ENCODE measurements at places on chromosomes 3 and 15.

DNA sequence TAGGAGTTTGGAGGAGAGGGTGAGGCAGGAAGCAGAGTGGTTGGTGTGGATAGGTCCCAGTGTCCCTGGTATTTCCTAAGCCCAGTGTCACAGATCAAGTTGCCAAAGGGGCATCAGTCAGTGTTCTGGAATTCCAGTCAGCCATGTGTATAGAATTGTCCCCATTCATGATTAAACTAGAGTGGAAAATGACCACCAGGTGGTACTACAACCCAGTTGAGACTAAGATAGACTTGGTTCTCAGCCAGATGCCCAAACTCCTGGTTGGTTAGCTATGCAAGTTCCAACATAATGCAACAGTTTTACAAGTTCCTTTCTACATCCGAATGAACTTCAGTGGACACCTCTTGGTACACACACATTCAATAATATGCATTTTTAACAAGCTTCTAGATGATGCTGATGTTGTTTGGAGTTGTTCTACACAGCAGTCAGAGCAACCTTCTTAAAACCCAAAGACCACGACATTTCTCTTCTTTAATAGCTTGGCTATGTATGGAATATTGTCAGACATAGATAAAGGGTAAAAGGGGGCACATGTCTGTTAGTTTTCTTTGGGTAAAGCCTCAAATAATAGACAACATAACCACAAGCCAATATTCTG is 8.4 kb upstream of the ATR start:
- no peak for DNase-seq

GRCh38 chr3:155785662-155786295 is 20.3 kb downstream of the C3orf33 start:
- DNase-seq, result no peak

DNA sequence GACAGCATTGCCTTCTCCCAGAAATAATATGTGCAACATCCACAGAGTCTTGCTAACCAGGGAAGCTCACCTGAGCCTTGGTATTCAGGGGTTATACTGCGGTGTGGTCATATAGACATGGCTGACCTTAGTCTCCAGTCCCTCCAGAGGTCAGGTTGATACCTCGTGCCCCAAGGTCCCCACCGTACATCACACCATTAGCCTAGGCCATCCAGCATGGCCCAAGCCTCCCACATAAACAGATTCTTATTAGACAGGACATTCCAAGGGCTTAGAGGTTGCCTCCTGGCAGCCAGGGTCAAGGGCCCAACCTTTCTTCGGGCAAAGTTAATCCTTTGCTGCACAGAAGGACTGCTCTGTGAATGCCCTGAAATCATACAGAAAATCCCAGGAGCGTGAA is 18.8 kb downstream of the ACAN start:
- no peak for DNase-seq

GRCh38 chr3:156307704-156308103 is 187.3 kb downstream of the KCNAB1 start:
- DNase-seq, result no peak

DNA sequence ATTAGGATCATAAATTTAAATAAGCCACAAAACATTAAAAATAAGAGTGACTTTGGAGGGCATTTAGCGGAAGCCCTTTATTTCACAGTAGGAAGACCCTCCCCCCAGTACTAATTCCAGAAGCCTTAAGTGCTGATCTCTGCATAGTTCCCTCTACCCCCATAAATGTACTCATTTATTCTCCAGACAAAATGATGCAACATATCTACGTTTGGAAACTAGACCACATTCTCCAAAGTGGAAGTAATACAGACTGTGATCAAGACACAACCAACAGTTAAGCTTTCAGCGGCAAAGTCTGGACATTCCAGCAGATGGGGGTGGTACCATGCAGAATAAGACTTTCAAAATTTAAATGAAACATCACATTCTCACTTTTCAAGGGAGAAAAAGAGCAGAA is 44.8 kb upstream of the RPS17 start:
- DNase-seq, result no peak

DNA sequence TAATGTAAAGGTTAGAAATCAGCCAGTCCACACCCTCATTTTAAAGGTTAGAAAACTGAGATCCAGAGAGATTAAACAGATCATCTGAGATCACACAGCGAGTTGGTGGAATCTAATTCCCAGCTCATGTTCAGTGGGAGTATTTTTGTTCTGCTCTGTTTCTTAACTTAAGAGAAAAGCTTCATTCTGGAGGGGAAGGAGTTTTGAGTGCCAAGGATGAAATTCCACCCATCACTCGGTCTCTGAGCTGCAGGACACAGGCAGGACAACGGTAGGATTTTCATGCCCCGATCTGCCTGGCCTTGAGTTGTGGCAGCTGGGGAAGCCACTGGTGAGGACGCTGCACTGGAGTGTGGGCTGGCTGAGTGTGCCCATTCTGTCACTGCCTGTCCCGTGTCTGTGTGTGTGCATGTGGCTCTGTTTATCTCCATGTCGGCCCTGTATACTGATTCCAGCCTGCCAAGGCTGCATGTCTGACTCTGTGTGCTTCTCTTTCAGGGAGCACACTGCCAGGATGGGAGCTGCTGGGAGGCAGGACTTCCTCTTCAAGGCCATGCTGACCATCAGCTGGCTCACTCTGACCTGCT is 94.3 kb downstream of the CEMIP start:
- DNase-seq, result no peak

DNA sequence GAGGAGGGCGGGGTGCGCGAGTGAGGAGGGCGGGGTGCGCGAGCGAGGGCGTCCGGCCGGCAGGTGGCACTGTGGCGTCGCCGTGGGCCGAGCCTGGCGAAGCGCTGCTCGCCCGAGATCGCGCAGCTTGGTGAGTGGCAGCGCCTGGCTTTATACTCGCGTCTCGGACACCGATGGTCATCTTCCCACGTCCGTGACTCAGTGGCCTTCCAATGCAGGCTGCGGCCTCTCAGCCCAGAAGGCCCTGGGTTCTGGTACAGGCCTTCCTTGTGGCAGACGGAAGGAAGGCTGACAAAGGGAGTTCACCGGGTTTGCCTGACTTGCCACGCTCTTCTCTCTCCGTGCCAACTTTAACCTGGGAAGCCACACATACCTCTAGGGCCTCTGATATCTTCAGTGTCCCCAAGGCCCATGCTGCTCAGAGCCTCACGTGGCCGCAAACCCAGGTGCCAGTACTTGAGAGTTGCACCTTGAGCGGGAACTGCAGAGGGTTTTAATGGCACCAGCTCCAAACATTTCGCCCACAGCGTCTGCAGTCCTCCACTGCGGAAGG is 195.3 kb upstream of the LYSMD4 start:
- peak; percentile 80 for DNase-seq
